ENCODE measurements at places on chromosomes 7 and 10.
A peak's percentile ranks its signal among the peaks of the same experiment; 100 is the strongest.

GRCh38 chr7:15199482-15199881, 296.9 kb upstream of the DGKB start:
- DNase-seq, result no peak

- peak; percentile 37 for DNase-seq
These were observed 18.8 kb downstream of the CDC123 start for GRCh38 chr10:12214763-12215218.

DNA sequence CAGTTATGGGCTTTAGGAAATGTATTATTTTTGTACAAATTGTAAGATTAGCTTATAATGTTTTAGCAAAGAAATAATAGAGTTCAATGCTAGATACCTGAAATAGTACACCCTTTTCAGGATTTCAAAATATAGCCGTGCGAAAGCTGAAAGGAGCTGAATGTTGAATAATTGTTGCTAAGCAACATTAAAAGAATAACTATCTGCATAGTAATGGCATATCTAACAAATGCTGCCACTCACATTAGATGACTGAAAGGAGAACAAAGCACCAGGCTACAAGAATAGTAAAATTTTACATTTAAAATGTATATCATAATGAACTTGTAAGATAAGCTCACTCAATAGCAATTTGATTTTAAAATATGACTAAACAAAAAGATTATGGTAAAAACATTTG, 82.5 kb downstream of the SDHAF3 start:
- no peak for DNase-seq

DNA sequence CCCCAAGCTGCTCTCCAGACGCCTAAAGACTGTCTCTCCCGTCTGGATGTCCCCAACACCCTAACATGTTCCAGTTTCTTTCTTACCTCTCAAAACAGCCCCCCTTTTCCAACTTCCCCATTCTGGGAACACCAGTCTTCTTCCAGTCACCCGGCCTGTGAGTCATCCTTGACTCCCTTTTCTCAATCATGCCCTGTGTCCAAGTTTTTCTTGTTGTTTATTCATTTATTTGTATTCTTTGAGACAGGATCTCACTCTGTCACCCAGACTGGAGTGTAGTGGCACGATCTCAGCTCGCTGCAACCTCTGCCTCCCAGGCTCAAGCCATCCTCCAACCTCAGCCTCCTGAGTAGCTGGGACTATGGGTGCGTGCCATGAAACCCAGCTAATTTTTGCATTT, 15.6 kb downstream of the SNX10 start:
- no peak for DNase-seq

GRCh38 chr10:82242778-82243177, 367.8 kb downstream of the NRG3 start:
- no peak for DNase-seq

- DNase-seq, result no peak
These were observed 206.3 kb downstream of the ADARB2 start for GRCh38 chr10:1530871-1531517.

DNA sequence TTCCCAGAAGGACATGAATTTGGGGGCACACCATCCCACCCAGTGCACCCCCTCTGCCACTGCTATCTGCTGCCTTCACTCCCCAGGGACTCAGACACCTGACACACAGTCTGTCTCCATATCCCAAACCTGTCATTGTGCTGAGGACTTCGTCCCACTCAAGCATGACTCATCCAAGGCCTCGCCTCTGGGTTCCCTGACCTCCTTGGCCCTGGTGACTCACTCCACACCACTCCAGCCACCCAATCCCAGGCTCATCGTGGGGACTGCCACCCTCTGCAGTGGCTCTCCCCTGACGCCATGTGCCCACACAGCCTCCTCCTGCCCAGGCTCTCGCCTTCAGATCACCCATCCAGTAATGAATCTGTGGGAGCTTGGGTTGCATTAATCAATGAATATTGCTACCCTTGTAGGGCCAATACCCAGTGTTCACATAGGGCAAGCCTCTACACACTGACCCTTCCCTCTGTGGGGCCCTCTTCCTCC, 6.6 kb upstream of the INSIG1 start:
- no peak for DNase-seq

DNA sequence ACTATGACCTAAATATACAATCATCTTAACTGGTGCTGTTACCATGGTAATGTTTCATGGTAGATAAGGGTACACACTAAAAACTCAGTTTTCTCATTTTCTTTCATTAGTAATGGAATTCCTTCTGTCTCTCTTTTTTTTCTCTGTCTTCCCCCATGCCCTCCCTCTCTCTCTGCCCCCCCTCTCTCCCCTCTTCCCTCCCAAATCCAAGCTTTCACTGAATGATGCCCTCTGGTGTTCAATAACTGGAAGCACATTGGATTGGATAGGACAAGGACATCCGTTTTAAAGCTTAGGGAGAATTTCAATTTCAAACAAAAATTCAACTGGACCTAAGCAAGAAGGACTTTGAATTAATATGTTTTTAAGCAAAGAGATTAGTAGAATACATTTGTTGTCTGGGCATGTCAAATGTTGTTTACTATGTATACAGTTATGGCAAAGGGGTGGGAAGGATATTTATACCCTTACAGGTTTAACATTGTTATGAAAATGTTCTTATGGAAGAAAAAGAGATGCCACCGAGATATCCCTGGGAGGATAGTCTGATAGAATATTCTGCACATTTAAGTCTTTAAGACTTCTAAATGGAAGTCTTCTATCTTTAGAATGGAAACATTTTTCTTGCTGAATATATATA, 6.1 kb downstream of the CHRM2 start:
- DNase-seq, result no peak

DNA sequence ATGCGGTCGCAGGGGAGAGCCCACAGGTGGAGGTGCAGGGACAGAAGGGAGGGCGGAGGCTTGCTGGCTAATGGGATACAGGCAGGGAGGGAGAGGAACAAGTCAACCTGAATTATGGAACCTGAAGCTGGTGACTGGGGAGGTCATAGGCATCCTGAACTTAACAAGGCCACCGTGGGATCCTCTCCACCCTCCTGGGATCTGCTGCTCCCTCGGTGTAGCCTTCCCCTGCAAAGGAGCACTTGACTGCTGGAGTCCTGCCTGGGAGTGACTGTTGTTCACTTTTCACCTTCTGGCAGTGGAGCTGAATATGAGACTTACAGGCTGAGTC, 223.1 kb downstream of the GFRA1 start:
- DNase-seq, result no peak

GRCh38 chr10:33800986-33801385, 466.5 kb upstream of the NRP1 start:
- no peak for DNase-seq

GRCh38 chr7:157061979-157062378, 51.5 kb upstream of the MNX1 start:
- no peak for DNase-seq

DNA sequence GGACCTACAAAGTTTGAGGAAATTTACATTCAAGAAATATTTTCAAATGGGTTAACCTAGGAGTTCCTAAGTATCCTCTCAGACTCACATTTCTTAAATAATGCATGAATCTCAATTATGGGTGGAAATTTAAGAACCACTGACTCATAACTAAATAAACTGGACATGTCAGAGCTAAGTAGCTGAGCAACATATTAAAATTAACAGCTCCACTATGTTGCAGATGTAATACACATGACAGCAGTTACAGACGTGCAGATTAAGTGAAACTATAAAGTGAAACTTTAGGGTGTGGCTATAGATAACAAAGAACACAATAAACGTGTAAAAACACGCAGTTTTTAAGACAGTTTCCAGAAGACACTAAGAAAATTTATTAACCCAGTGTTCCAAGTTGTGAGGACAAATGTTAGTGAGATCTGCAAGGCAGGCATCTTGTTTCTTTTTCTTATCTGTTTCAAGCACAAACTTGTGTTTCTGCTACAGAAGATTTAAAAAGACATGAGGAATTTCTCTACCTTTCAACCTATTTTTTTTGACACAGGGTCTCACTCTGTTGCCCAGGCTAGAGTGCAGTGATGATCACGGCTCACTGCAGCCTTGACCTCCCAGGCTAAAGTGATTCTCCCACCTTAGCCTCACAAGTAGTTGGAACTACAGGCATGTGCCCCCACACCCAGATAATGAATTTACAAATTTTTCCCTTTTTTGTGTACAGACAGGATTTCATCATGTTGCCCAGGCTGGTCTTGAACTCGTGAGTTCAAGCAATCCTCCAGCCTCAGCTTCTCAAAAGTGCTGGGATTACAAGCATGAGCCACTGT, 25.3 kb downstream of the DNMBP start:
- no peak for DNase-seq

DNA sequence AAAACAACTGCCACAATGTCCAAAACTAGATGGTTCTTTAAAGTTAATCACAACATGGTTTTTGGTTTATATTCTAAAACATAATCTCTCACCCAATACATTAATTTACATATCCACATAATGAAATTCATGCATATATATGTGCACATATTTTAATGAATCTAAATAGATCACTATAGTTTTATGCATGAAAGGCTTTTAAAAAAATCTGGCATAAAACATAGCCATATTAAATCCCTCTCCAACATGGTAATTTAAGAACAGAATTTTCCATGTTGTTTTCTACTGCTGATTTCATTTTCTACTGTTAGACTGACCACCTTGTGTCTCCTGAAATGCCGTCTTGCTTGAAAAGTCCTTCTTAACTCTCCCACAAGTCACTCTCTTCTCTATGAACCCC, 196.1 kb upstream of the AOAH start:
- DNase-seq, result no peak

GRCh38 chr7:30980751-30981150, 17.0 kb downstream of the GHRHR start:
- no peak for DNase-seq

- no peak for DNase-seq
These were observed 14.4 kb upstream of the ITGB1 start for GRCh38 chr10:32972460-32972859.
